ENCODE measurements at places on chromosomes 3 and 15.
A peak's percentile ranks its signal among the peaks of the same experiment; 100 is the strongest.

DNA sequence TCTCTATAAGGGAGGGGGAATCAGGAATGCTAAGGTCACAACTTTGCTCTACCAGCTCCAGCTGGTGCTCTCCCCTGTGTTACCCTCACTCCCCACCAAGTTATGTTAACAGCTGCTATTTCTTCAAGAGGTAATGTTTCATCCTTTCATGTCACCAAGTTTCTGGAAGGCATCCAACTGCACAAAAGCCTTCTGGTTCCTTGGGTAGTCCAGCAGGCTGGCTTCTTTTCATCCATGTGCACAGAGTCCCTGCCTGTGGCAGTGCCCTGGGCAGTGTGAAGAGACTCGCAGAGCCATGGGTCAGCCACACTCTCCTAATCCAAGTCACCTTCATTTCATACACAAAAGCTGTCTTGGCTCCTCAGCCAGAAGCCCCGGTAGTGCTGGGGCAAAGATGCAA, 737.5 kb upstream of the LMCD1 start:
- no peaks in the 10 kb centered on the region for H3K27me3 ChIP-seq
- no peak overlapping the region for H3K4me3 ChIP-seq
- H3K4me1 ChIP-seq, result no peaks in the 10 kb centered on the region
- no peak overlapping the region for H3K27ac ChIP-seq

- no peaks in the 10 kb centered on the region for H3K36me3 ChIP-seq
- no peak overlapping the region for H3K27ac ChIP-seq
These were observed 449.9 kb downstream of the OTOL1 start for GRCh38 chr3:161946443-161946960.

GRCh38 chr3:16338999-16339398, 74.0 kb downstream of the OXNAD1 start:
- DNase-seq, result no peak
- H3K4me3 ChIP-seq, result no peak overlapping the region
- H3K27ac ChIP-seq, result no peak overlapping the region
- peaks cover 7% of the 10 kb centered on the region for H3K36me3 ChIP-seq
- no peaks in the 10 kb centered on the region for H3K27me3 ChIP-seq
- H3K4me1 ChIP-seq, result no peaks in the 10 kb centered on the region

GRCh38 chr15:71096676-71097075, 18.6 kb upstream of the THSD4 start:
- no peak overlapping the region for H3K4me3 ChIP-seq
- peaks cover 3% of the 10 kb centered on the region for H3K4me1 ChIP-seq
- H3K27me3 ChIP-seq, result no peaks in the 10 kb centered on the region
- no peak for DNase-seq

GRCh38 chr3:49513494-49514124, 40.7 kb upstream of the BSN start:
- H3K27me3 ChIP-seq, result no peaks in the 10 kb centered on the region
- no peak for DNase-seq
- H3K27ac ChIP-seq, result no peak overlapping the region
- H3K4me1 ChIP-seq, result no peaks in the 10 kb centered on the region
- H3K4me3 ChIP-seq, result no peak overlapping the region
- H3K36me3 ChIP-seq, result peaks cover 41% of the 10 kb centered on the region

GRCh38 chr3:61562721-61563312, 1.4 kb downstream of the PTPRG start:
- H3K27ac ChIP-seq, result peak overlapping the region; percentile 30
- H3K4me1 ChIP-seq, result no peaks in the 10 kb centered on the region
- DNase-seq, result peak; percentile 60
